CD4-positive, alpha-beta T cell treated with Interleukin-4 for 1 hour (primary cell): ENCODE measurements at places on chromosomes 5 and 9.

GRCh38 chr9:99824378-99825171 is 2.9 kb downstream of the NR4A3 start:
- peak; percentile 72 for DNase-seq

- no peak for DNase-seq
Measured at GRCh38 chr5:154945695-154946301, 4.9 kb downstream of the MRPL22 start.

DNA sequence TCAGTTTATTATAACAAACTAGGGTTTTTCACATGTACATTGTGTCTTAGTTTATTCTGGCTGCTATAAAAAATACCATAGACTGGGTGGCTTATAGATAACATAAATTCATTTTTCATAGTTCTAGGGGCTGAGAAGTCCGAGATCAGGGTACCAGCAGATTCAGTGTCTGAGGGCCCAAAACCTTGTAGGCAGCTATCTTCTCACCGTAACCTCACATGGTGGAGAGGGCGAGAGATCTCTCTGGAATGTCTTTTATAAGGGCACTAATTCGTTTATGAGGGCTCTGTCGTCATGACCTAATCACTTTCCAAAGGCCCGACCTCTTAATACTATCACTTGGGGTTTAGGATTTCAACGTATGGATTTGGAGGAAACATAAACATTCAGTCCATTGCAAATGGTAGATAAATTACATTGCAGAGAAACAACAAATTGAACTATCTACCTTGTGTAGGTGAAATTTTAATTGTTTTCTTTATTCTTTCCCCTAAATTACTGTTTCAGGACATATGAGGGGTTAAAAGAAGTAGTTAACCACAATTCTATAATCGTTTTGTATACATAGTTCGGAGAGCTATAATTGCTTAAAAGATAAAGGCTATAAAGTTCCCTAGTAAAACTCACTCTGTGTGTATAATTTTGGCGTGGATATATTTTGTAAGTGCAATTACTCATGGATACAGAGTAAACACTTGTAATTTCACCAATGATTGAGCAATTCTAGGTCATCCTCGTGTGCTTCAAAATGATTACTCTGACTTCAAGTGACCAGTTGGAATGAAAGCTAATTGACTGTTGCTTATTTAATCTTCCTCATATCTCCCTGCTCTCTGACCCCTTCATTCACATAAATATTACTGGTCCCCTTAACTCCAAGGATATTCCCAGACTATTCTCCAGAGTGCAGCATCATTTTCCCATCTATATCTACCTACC is 247.5 kb upstream of the TMEM161B start:
- no peak for DNase-seq

- no peak for DNase-seq
Measured at GRCh38 chr9:121681404-121681803, 30.0 kb downstream of the DAB2IP start.

- no peak for DNase-seq
Measured at GRCh38 chr5:69502767-69503488, 10.3 kb downstream of the OCLN start.

GRCh38 chr5:72245951-72246532 is 74.0 kb downstream of the MRPS27 start:
- DNase-seq = no peak

DNA sequence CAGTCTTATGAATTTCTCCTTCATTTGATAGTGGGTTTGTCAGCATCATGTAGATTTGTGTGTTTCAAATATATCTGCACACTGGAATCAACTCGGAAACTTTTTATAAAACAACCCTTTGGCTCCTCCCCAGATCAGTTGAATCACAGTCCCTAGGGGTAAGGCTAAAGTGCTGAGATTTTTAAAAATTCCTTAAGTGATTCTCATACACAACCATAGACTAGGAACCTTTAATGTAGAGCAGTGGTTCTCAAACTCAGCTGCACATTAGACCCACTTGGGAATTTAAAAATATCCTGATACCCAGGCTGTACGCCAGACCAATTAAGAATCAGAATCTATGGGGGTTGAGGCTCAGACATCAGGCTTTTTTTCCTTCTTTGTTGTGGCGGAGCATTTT is 17.5 kb upstream of the JAK2 start:
- no peak for DNase-seq

GRCh38 chr9:99090336-99091130 is 14.4 kb upstream of the TGFBR1 start:
- no peak for DNase-seq

- DNase-seq = no peak
Measured at GRCh38 chr5:54415896-54416601, 39.5 kb upstream of the HSPB3 start.

DNA sequence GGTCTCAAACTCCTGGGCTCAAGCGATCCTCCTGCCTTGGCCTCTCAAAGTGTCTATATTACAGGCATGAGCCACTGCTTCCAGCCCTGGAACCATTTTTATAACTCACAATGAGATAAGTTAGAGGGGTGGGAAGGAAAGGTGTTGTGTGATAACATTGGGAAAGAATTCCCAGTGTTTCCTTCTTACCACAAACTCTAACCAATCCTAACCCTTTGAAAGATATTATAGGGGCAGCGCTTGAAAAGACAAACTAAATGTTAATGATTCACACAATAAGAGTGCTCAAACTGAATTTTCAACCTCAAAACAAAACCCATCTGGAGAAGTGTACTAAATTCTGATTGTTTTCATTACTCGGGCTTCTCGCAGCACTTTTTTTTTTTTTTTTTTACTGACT is 109.7 kb downstream of the TSSK1B start:
- no peak for DNase-seq

GRCh38 chr5:113692466-113692865 is 179.0 kb downstream of the YTHDC2 start:
- no peak for DNase-seq

GRCh38 chr5:24145806-24146205 is 499.0 kb downstream of the CDH10 start:
- DNase-seq = no peak

DNA sequence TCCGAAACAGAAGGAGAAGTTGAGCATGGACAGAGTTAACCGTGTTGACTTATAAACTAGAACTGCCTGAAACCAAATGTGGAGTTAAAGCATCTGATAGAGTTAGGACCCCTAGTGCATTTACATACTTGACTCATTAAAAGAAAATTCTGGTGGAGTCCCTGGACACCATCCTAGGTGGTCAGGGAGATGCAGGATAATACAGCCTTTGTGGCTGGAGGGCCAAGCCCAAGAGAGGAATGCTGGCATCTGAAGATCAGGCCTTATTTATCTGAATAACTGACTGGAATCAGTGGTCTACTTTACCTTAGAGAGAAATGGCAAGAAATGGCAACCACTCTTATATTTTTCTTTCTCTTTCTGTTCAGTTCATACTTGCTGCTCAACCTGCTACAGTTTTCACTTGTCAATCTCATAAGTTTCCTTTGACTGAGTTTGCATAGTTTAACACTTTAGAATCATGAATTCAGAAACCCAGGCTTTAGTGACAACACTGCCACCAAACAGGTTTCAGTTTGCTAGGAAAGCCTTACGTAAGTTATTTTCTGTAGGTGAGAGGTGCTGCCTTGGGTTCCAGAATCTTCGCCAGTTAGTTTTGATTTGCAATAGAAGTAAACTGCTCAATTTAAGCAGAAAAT is 10.2 kb downstream of the CMYA5 start:
- DNase-seq = no peak

- no peak for DNase-seq
Measured at GRCh38 chr5:4643190-4643589, 496.9 kb upstream of the ADAMTS16 start.

GRCh38 chr5:142748132-142748531 is 22.0 kb upstream of the ARHGAP26 start:
- DNase-seq = no peak

- DNase-seq = no peak
Measured at GRCh38 chr5:72353046-72353445, 32.9 kb downstream of the PTCD2 start.

- DNase-seq = no peak
Measured at GRCh38 chr5:122101636-122102285, 23.7 kb upstream of the LOX start.

DNA sequence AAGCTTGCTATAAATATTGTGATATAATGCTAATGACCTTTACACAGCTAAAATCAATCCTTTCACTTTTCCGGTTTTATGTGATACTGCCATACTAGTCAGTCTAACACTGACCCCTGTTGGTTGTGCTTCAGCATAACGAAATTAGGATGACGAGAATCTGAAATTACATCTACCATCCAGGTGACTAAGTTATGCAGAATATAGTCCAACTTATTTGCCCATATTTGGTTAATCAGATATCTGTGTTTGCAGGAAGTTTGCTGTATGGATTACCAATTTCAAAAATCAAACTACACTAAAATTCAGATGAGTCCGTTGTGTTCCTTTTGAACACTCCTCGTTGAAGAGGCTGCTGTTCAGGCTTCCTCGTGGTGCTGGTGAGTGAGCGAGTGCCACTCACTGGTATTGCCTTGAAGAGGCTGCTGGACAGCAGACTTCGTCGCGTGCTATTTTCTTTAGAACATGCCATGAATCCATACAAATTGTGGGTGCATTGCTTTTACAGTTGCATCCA is 32.5 kb downstream of the TENT4A start:
- peak; percentile 68 for DNase-seq

GRCh38 chr9:134864821-134865190 is 15.8 kb upstream of the FCN2 start:
- no peak for DNase-seq

DNA sequence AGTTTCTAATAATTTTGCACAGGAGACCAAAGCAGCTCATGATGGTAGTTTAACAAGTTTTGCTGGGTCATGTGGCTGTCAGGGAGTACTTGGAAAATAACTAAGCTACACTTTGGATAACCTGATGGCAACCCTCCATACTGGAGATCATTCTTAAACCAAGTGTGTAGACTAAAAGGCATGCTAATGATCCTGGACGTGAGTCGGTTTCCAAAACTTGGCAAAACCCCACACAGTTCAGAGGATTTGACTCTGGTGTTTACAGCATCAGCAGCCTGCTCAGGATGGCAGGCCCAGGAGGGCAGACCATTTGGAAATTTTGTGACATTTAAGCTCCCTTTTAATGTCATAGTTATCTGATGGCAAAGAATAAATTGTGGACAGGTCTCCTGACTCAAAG is 196.5 kb upstream of the EFNA5 start:
- DNase-seq = no peak

- DNase-seq = no peak
Measured at GRCh38 chr5:160616712-160617497, 195.2 kb downstream of the PTTG1 start.

DNA sequence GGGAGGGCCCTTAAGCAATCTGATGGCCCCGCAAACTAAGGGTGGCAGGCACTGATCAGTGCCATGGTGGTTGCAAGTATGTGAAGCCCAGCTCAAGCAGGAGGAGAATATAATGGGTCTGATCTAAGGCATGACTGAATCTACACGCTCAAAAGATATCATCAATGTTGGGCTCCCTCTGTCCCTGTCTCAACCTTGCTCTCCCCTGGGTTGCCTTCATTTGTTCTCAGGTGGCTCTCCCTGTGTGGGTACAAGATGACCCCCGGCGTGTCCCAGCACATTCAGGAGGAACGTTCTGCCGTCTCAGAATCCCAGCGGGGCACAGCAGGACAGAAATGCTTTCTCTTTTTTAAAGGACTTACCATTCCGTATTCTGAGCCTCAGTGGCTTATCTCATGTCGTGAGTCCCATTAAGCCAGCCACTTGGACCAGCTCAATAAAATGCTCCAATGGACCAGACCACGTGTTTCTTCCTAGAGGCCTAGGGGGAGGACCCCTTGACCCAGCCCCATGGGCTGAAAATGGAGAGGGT is 12.0 kb upstream of the RNF130 start:
- DNase-seq = no peak

- no peak for DNase-seq
Measured at GRCh38 chr5:127906562-127907204, 176.9 kb upstream of the SLC12A2 start.

- DNase-seq = no peak
Measured at GRCh38 chr9:35335164-35335563, 154.7 kb upstream of the RUSC2 start.

GRCh38 chr5:151678713-151679112 is 8.0 kb downstream of the SPARC start:
- DNase-seq = no peak

- DNase-seq = no peak
Measured at GRCh38 chr9:134949681-134950385, 32.1 kb upstream of the FCN1 start.

- DNase-seq = peak; percentile 27
Measured at GRCh38 chr5:56155992-56156584, 77.0 kb downstream of the ANKRD55 start.

DNA sequence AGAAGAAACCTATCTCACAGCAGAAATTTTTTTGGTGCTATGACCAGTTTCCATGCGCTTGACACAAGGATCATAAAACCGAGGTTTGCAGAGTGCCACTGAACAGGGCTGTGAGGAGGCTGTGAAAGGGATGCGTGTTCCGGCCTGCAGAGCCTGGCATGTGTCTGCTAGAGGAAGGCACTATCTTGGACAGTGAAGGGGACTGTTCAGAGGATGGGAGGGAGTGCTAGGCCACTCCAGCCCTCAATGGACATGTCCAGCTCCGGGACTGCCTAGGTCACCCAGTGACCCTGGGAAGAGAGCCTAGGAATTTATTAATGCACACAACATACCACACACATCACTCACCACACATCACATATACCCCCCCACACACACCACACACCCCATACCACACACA is 275.9 kb downstream of the GADD45G start:
- DNase-seq = no peak

GRCh38 chr9:18154661-18155060 is 319.3 kb upstream of the ADAMTSL1 start:
- no peak for DNase-seq

DNA sequence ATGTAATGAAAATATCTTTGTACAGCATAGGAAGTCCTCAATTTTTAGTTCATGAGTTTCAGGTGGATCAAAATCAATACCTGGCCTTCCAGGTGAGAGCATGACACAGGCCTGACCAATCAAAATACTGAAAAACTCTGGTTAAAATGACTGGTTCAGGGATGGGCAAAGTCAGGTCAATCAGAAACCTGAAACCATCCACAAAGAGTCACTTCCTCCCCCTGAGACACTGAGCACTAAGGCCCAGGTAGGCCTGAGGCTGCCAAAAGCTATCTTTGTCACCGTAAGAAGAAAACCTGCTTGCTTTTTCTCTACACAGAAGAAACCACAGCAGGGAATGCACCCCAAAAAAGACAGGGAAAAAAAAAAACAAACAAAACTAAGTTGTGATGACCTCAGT is 444.8 kb downstream of the TLR4 start:
- no peak for DNase-seq

GRCh38 chr5:158922816-158923215 is 176.9 kb downstream of the EBF1 start:
- DNase-seq = no peak

- no peak for DNase-seq
Measured at GRCh38 chr9:134601764-134602163, 39.8 kb upstream of the COL5A1 start.

DNA sequence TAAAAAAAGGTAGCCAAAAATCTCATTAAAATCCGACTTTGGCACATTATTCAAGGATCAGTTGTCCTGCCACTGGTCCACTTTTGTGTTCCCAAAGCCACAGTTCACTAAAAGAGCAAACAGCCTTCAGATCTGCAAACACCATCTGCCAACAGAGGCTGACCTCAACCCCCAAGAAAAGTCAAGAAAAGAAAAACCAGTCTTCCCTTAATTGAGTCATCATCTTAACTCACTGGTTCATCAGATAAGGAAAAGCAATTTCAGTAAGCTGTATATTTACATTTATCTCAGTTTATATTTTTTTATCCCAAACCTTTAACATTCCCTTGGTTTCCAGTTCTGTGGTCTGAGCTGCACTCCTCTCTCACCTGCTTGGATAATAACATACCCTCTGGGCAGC is 21.2 kb downstream of the RASEF start:
- no peak for DNase-seq

- DNase-seq = no peak
Measured at GRCh38 chr5:11507156-11507910, 396.9 kb downstream of the CTNND2 start.
